ENCODE measurements at places on chromosomes 11 and 22. TPM values are rescaled to one million over a fixed set of nuclear protein-coding genes. Genes with fewer than 3 reads are reported as not detected.

GRCh38 chr11:69521457-69521856 is 40.0 kb downstream of the LINC01488 start:
- no peak overlapping the region for H3K27ac ChIP-seq
- no peak overlapping the region for H3K4me3 ChIP-seq
- H3K27me3 ChIP-seq, result peaks cover 26% of the 10 kb centered on the region

- no peaks in the 10 kb centered on the region for H3K36me3 ChIP-seq
- no peak overlapping the region for H3K4me3 ChIP-seq
- peaks cover 25% of the 10 kb centered on the region for H3K4me1 ChIP-seq
- DNase-seq, result peak; percentile 68
- peak overlapping the region; percentile 58 for H3K27ac ChIP-seq
These were observed 36.9 kb downstream of the CHRDL2 start for GRCh38 chr11:74694136-74694930.

DNA sequence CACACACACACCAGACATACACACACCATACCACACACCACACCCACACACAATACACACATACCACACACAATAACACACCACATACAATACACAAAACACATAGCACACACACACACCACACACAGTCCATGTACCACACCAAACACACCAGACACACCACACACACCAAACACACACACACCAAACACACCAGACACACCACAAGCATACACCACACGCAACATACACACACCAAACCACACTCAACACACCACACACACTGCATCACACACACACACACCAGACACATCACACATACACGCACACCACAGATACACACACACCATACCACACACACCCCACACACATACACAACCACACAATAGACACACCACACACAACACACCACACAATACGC is 54.8 kb downstream of the IGSF9B start:
- H3K27ac ChIP-seq, result no peak overlapping the region
- no peak for DNase-seq
- no peaks in the 10 kb centered on the region for H3K4me1 ChIP-seq

GRCh38 chr11:68047437-68048290 is 8.8 kb downstream of the TCIRG1 start:
- H3K36me3 ChIP-seq, result no peaks in the 10 kb centered on the region
- H3K4me3 ChIP-seq, result no peak overlapping the region
- no peak overlapping the region for H3K27ac ChIP-seq
- peaks cover 14% of the 10 kb centered on the region for H3K4me1 ChIP-seq

- no peak overlapping the region for H3K4me3 ChIP-seq
- H3K27ac ChIP-seq, result no peak overlapping the region
- H3K36me3 ChIP-seq, result peaks cover 5% of the 10 kb centered on the region
- no peak for DNase-seq
- H3K4me1 ChIP-seq, result peaks cover 32% of the 10 kb centered on the region
These were observed 23.3 kb downstream of the ST3GAL4 start for GRCh38 chr11:126378763-126379162.

DNA sequence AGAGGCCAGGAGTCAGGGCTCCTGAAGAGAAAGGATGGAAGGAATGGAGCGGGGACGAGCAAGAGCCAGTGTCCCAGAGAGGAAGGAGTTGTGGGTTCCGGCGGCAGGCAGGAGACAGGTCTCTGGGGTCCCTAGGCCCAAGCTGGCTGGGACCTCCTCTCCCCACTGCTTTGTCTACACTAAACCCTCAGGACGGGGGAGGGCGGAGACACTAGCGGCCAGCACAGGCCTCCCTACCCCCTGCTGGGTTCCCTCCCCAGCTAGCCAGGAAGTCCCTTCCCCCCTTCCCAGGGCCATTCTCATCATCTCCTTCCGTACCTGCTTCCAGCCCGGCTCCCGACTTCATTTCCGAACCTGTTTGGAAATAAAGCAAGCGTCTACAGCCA is 79.5 kb downstream of the ST3GAL4 start:
- 0 out of 2 replicates have a peak, but pooled peaks cover 5% of the 10 kb centered on the region for H3K36me3 ChIP-seq
- no peak for DNase-seq
- H3K27ac ChIP-seq, result no peak overlapping the region

- no peak overlapping the region for H3K4me3 ChIP-seq
- DNase-seq, result no peak
- H3K27ac ChIP-seq, result no peak overlapping the region
- no peaks in the 10 kb centered on the region for H3K36me3 ChIP-seq
- no peaks in the 10 kb centered on the region for H3K4me1 ChIP-seq
These were observed 67.7 kb downstream of the SPON1 start for GRCh38 chr11:14029971-14030920.

DNA sequence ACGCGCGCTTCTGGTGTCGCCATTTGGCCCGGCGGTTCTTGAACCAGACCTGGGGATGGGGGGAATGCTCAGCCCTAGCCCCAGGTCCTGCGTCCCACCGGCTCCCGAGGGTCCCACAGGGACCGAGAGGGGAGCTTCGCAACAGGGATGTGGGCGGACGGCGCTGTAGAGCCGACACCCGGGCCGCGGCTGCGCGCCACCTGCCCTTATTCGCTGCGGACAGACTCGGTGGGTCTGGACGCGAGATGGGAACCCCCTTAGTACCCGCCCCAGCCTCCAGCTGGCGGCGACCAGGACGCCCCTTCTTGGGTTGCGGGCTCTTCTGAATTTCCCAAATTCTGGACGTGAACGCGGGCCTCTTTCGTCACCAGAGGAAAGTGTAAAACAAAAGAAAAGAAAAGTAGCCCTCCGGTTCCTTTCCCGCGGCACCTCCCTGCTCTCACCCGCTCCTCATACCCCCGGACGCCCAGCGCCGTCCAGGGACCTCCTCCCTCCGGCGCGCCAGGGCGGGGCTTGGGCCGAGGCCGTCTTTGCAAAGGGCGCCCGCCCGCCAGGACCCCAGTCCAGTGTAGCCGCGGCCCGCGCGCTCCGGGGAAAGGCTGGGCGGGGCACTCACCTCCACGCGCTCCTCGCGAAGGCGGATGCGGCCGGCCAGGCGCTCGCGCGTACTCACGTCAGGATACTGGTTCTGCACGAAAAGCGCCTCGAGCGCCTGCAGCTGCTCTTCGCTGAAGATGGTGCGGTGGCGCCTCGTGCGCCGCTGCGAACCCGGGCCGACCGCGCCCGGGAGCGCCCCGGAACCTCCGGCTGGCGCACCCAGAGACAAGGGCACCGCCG is 827 bp downstream of the GSC2 start:
- peaks cover 21% of the 10 kb centered on the region for H3K27me3 ChIP-seq
- no peak overlapping the region for H3K4me3 ChIP-seq
- H3K27ac ChIP-seq, result no peak overlapping the region
- H3K36me3 ChIP-seq, result no peaks in the 10 kb centered on the region

- no peak overlapping the region for H3K4me3 ChIP-seq
- no peak overlapping the region for H3K27ac ChIP-seq
- peaks cover 8% of the 10 kb centered on the region for H3K27me3 ChIP-seq
- DNase-seq, result no peak
- H3K4me1 ChIP-seq, result no peaks in the 10 kb centered on the region
These were observed 114.9 kb downstream of the KCNQ1 start for GRCh38 chr11:2559527-2560311.

Gene KCNK4
- total RNA-seq, result 0.57 TPM

Gene OR2D2
- not detected for total RNA-seq

Gene C11orf91
- total RNA-seq, result not detected

Gene CARD18
- not detected for total RNA-seq

Gene NPTXR
- total RNA-seq, result 23.8 TPM
